ENCODE measurements at places on chromosomes 13 and 19. TPM values are rescaled to one million over a fixed set of nuclear protein-coding genes. Genes with fewer than 3 reads are reported as not detected.

The B3GNT3 gene
- total RNA-seq, result not detected

The PGLYRP1 gene
- not detected for total RNA-seq

The SSBP4 gene
- 73.4 TPM for total RNA-seq

The ZNF177 gene
- 0.64 TPM for total RNA-seq

The MADCAM1 gene
- total RNA-seq, result under 0.01 TPM

The LRG1 gene
- not detected for total RNA-seq

The SERTM1 gene
- not detected for total RNA-seq

The KLK6 gene
- total RNA-seq, result not detected

The NKG7 gene
- total RNA-seq, result not detected

The CEACAM7 gene
- not detected for total RNA-seq

The IZUMO2 gene
- total RNA-seq, result not detected

The SBK2 gene
- not detected for total RNA-seq

The MRPL4 gene
- 51.5 TPM for total RNA-seq

The SPRY2 gene
- 15.8 TPM for total RNA-seq

The RAB20 gene
- total RNA-seq, result 4.2 TPM

The TTYH1 gene
- not detected for total RNA-seq

The DZIP1 gene
- total RNA-seq, result 38.9 TPM

The PCDH9 gene
- total RNA-seq, result 9.9 TPM

The TMEM86B gene
- total RNA-seq, result 1.7 TPM

The ADGRE3 gene
- not detected for total RNA-seq

The APOE gene
- 9.7 TPM for total RNA-seq

The LRRC4B gene
- total RNA-seq, result under 0.01 TPM

The UNC13A gene
- 0.64 TPM for total RNA-seq

The CPAMD8 gene
- total RNA-seq, result 0.64 TPM

All from fibroblast of villous mesenchyme (primary cell).